ENCODE measurements at places on chromosomes 5 and 9.

DNA sequence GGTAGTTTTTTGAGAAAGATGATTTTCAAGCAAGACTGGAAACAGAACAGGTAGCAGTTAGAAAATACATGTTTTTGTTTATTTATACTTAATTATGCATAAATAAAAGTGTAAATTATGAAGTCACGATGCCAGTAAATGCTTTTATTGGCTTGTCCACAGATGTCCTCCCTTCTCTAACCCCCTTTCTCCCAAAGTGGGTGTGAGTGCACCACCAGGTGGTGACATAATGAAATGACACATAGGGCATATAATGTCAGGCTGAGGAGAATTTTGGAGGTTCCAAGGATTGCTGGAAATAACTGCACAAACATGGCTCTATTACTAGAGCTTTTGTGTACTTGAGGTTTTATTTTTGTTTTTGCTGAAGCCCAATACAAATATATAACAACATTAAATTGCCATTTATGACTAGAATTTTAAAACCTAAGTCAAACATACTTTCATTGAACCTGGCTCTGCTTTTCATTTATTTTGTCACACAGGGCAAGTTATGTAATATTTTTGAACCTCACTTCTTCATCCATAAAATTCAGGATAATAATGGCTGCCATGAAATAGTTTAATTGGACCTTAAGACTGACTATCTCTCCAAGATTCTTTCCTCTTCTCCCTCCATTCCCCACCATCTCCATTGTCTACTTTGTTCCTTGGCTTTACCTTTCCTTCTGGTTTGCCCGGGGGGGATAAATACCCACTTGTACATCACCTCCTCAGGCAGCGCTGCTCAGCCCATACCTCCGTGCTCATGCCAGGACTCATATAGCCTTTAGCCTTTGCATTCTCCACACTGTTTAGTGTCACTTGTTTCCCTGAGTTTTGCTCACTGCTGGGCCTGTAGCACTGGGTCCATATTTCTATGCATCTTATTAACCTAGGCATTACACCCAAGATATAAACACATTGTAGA lies 168.8 kb downstream of the PDE4D start:
- no peak for DNase-seq

- DNase-seq: no peak
Observed at GRCh38 chr9:133609311-133610098, at the start of gene FAM163B. FAM163B (minus strand) TSS chr9:133609389; CDS start chr9:133580223, 29,166 bp downstream.

DNA sequence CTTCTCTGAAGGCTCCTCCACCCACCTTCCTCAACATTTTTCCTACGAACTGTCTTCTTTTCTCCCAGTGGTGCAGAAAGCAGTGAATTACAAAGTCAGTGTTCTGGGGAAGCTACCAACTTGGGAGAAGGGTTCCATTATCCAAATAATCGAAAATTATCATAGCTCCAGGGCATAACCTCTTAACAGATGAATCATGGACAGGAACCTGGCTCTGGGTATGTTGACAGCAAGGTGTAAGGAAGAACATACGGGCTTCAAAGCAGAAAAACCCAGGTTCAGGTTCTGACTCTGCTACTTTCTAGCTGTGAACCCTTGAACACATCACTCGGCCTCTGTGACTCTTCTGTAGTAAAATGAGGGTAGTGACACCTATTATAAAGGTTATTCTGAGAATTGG lies 351.3 kb downstream of the ENC1 start:
- DNase-seq: no peak

GRCh38 chr5:124154714-124155113 lies 591.7 kb downstream of the ZNF608 start:
- DNase-seq: no peak

DNA sequence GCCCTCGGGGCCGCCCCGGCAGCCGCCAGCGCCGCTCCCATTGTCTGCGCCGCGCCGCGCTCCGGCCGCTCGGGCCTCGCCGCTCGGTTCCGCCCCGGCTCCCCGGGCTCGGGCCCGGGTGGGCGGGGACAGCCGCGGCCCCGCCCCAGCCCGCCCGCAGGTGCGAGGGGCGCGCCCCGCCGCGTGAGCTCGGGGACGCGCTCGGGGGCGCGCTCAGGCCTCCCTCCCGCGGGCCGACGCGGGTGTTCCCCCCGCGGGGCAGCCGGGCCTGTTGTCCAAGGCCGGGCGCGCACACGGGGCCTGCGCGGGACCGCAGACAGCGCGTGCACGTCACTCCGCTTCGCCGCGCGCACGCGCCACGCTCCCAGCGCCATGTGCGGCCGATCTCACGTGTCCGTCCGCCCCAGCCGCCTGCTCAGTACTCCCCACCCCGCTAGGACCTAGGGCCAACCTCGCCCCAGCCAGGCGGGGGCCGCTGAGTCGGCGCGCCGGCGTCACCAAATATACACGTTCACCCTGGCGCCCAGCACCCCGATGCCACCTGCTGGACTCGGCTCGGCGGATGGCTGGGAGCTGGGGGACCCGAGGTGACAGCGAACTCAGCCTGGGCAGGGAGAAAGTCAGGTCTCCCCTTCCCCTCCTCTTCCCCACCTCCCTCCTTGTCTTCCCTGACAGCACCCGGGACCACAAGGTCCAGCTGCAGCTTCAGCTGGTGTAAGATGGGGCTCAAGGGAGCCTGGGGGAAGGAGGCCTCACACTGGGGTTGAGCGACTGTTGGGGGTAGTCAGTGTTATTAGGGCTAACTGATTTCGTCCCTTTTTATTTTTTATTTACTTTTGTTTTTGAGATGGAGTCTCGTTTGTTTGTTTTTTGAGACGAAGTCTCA lies 14.3 kb downstream of the GBGT1 start:
- DNase-seq: peak; percentile 60

GRCh38 chr5:1515311-1515920 lies 8.3 kb downstream of the LPCAT1 start:
- no peak for DNase-seq

- DNase-seq: no peak
Observed at GRCh38 chr9:1917396-1917935, 97.7 kb upstream of the SMARCA2 start.

- no peak for DNase-seq
Observed at GRCh38 chr5:134784241-134784920, 25.8 kb downstream of the DDX46 start.

- DNase-seq: no peak
Observed at GRCh38 chr5:180130291-180130869, 58.8 kb upstream of the RNF130 start.

DNA sequence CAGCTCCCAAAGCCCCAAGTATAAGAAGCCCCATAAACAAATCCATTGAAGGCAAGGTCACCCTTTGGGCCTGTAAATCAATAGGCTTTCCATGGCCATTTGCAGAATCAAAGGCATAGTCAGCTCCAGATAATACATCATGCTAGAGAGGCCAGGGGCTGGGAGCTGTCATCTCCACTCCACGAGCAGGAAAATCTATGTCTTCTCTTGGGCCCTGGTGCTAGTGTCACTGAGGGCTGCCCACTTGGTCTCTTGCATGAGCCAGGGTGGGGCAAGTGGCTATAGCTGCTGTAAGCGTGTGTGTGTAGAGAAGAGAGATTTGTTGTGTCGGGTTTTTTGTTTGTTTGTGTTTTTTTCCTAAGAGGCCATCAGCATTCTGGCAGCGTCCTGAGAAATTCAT lies 90.0 kb upstream of the ZNF618 start:
- DNase-seq: no peak

Data from activated naive CD8-positive, alpha-beta T cell treated with anti-CD3 and anti-CD28 coated beads, Interleukin-2, amount 50 U/mL, for 16 hours (primary cell).